ENCODE measurements at places on chromosomes 6 and 20.

GRCh38 chr20:36010076-36010475 lies 41.7 kb downstream of the CNBD2 start:
- DNase-seq = no peak

DNA sequence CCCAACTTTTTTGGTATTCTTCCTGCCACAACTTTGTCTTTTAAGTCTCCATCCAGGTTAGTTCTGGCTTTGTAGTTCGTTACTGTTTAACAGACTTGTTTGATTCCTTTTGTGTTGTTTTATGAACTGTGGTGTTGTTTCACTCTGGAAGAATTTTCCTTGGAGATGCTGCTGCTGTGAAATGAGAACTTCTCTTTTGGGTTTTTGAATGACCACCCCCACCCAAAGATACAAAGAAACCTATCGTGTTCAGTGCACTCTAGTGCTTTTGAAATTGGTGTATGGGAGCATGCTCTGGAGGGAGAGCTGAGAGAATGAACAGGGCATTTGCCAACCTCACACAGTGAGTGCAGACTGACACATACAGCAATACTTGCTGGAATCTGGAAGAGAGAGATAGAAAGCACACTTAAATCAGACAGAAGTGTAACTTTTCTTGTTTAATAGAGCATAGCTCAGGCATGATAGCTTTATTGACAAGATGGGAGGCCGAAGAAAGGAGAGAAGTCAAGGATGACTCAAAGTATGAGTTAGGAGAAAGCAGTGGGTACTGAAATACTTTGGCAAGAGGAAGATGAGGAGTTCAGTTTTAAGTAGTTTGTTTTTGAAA lies 293.1 kb downstream of the SOX4 start:
- DNase-seq = no peak

- DNase-seq = peak; percentile 79
Observed at GRCh38 chr6:43635387-43636307, at the start of gene MAD2L1BP. TSS of gene MAD2L1BP (plus strand) at chr6:43635840. CDS start at chr6:43635876, 36 bp downstream.

- DNase-seq = no peak
Observed at GRCh38 chr6:109429496-109429895, 10.9 kb downstream of the PPIL6 start.

DNA sequence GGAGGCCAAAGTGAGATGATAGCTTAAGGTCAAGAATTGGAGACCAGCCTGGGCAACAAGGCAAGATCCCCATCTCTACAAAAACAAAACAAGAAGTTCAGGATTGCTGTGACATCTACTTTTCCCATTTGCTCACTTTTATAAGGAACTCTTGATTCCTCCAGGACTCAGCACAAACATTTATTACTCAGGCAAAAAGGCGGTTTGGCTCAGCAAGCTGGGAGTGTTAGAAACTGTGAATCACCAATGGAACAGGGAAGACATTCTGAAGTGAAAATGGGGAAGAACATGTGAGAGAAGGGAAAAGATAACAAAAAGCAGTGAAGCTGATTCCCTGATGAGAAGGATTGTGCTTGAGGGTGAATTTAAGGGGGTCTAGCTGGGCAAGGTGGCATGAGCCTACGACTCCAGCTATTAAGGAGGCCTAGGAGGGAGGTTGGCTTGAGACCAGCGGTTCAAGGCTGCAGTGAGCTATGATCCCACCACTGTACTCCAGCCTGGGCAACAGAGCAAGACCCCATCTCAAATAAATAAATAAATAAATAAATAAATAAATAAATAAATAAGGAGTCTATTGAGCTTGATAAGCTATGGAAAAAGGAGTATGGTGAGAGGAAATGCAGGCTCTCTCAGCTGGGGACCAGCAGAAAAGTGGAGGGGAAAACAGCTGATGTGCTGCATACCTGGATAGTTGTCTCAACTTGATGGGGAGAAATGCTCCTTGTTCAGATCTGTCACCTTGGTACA lies 65.4 kb upstream of the HDDC2 start:
- DNase-seq = no peak

- DNase-seq = no peak
Observed at GRCh38 chr6:12929678-12930077, 213.1 kb downstream of the PHACTR1 start.

- DNase-seq = no peak
Observed at GRCh38 chr6:141199074-141199473, 933.7 kb upstream of the GJE1 start.

DNA sequence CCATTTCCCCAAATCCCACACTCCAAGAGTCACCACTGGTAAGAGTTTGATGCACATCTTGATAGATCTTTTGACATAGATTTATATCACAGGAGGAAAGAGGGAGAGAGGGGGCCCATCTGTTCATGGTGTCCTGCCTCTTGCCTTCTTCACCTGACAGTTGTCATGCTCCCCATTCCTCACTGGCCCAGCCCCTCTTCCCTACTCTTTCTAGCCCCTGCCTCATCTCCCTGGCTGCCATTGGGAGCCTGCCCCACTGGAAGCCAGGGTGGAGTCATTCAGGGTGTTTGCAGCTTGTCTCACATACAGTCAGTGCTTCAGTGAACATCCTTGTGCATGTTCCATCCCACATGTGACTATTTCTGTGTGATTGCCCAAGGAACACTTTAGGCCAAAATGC lies 27.6 kb downstream of the SIRPA start:
- no peak for DNase-seq

DNA sequence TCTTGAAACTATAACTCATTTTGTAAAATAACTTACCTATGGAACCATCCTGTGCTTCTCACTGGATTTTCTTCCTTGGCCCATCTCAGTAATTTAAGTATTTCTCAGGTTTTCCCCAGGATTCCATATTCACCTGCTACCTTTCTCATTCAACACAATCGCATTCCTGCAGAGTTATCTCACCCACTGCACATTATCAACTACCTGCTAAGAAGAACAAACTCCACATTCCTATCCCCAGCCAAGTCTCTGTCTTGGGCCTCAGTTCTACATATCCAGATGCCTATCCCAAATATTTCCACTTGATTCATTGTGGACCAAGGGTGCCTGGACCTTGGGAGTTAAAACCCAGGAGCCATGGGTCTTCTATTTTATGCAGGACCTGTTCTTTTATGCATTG lies 60.2 kb upstream of the KCNQ5 start:
- no peak for DNase-seq

- DNase-seq = no peak
Observed at GRCh38 chr6:135043846-135044245, 10.8 kb downstream of the HBS1L start.

DNA sequence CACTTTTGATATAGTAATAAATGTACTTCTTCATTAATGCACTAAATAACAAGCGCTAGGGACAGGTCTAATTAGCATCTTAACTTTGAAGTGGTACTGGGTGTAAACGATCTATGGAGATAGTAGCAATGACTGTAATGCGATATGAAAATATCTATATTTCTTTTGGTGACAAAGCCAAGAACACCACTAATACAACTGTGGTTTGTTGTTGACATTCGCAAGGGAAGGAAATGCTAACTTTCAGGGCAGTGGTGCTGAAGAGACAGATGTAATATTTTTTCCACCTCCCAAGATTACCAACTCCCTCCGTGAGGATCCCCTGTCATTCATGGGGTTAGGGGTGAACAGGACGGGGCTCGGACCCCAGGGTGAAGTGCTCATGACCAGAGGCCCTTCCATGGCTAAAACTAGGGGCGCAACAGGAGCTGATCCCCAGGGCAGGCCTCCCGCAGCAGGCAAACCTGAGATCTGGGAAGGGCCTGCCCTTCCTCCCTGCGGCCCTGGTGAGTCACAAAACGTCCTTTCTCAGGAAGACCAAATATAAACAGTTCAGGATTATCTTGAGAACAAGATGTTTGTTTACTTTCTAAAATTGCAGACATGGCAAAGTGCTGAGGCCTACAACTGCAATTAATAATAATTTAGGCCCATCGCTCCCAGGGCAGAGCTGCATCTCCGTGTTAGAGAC lies 65.0 kb upstream of the TOX2 start:
- DNase-seq = peak; percentile 88

- peak; percentile 22 for DNase-seq
Observed at GRCh38 chr6:136921936-136922684, at the start of gene SLC35D3. TSS of gene SLC35D3 (plus strand) at chr6:136922301. CDS start at chr6:136922429, 128 bp downstream.

- DNase-seq = no peak
Observed at GRCh38 chr6:164066335-164066734, 651.8 kb downstream of the QKI start.

- DNase-seq = no peak
Observed at GRCh38 chr6:16671302-16672289, 89.7 kb downstream of the ATXN1 start.

- no peak for DNase-seq
Observed at GRCh38 chr20:3067139-3068014, 4.0 kb upstream of the OXT start.

GRCh38 chr6:114061116-114061515 lies 90.2 kb upstream of the HDAC2 start:
- DNase-seq = no peak

DNA sequence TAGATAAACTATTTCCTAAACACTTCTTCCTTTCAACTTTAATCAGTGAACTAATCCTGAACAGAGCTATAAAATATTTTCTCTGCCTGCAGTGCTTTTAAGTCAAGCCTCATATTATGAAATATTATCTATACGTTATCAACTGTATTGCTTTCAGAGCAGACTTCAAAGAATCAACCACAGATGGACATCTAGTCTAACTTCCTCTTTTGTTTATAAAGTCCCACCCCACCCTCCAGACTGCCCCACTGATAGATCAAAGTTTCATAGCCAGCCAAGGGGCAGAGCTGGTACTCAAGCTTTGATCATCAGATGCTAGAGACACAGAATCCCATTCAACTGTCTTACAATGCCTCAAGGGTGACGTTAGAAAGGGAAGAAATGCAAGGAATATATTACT lies 308.3 kb downstream of the LAMA2 start:
- DNase-seq = no peak

- DNase-seq = no peak
Observed at GRCh38 chr6:168581706-168582105, 140.7 kb downstream of the SMOC2 start.

- no peak for DNase-seq
Observed at GRCh38 chr6:112481211-112481610, 134.1 kb downstream of the RFPL4B start.

DNA sequence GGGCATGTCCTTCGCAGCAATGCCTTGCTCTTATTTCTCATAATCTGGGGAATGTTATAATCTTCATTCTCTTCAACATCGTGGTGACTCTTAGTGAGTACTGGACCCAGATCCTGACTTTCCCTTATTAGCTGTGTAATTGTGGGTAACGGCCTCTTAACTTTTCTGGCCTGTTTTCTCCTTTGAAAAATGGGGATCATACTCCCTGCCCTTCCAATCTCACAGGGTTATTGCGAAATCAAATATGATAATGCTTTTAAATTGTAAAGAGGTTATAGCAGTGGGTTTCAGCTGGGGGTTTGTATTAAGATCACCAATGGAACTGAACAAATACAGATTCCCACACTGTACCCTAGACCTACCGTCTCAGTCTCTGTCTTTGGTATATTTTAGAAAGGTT lies 77.1 kb downstream of the CTNNBL1 start:
- no peak for DNase-seq

GRCh38 chr20:31590717-31591225 lies 14.3 kb upstream of the ID1 start:
- DNase-seq = no peak

GRCh38 chr6:7048894-7049293 lies 58.9 kb upstream of the RREB1 start:
- no peak for DNase-seq

GRCh38 chr6:117265410-117266256 lies at the start of gene VGLL2:
TSS of gene VGLL2 (plus strand) at chr6:117265558. CDS start at chr6:117265764, 206 bp downstream.
- DNase-seq = peak; percentile 42

DNA sequence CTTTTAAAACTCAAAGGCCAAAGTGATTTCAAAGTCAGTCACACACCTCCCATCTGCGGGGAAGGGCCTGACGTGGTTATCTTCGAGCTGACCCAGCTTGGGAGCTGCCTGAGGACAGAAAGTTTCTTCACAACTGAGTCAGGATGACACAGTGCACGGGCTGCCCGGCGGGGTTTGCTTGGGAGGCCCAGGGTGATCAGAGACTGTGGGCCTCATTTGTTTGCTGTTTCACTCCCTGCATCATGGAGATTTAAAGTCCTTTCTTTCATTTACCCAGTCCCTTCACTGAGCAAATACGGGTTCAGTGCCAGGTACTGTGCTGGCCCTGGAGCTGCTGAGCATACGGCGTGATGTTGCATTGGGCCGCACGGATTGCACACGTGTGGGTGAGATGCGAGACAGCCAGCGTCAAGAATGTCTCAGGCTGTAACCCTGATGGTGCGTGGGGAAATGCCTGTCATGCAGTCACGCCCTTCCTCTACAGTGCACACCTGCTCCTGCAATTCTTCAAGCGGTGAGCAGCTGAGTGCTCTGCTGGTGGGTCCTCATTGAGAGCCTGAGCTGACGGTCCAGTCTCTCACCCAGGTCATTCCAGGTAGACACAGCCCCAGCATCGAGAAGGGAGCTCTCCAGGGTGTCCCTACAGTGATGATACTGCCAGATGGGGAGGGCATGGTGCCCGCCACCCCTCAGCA lies 82.7 kb upstream of the PMEPA1 start:
- DNase-seq = no peak

GRCh38 chr6:5174244-5174643 lies 86.5 kb downstream of the LYRM4 start:
- no peak for DNase-seq

DNA sequence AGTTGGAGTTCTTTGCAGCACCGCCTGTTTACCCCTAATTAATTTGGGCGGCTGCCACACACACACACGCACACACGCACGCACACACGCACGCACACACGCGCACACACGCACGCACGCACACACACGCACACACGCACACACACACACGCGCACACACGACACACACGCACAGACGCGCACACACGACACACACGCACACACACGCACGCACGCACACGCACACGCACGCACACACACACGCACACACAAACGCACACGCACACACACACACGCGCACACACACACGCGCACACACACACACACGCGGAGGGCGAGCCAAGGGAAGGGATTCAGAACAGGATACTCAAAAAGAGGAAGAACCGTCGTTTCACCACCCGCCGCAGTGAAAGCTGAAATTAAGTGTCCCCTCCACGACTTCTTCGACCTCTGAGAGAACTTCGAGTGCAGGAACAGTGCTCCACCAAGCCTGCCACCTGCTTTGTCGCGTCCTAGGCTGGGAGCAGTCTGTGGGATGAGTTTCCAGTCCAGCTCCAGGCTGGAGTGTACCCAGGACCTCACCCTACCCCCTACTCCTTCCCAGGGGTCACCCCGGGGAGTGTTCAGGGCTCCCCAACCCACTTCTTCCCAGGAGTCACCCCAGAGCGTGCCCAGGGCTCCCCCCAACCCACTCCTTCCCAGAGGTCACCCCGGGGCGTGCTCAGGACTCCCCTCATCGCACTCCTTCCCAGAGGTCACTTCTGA lies 1.1 kb downstream of the RNASET2 start:
- no peak for DNase-seq

Data from HTR-8/SVneo (cell line).